ENCODE measurements at places on chromosomes 13 and 19.

DNA sequence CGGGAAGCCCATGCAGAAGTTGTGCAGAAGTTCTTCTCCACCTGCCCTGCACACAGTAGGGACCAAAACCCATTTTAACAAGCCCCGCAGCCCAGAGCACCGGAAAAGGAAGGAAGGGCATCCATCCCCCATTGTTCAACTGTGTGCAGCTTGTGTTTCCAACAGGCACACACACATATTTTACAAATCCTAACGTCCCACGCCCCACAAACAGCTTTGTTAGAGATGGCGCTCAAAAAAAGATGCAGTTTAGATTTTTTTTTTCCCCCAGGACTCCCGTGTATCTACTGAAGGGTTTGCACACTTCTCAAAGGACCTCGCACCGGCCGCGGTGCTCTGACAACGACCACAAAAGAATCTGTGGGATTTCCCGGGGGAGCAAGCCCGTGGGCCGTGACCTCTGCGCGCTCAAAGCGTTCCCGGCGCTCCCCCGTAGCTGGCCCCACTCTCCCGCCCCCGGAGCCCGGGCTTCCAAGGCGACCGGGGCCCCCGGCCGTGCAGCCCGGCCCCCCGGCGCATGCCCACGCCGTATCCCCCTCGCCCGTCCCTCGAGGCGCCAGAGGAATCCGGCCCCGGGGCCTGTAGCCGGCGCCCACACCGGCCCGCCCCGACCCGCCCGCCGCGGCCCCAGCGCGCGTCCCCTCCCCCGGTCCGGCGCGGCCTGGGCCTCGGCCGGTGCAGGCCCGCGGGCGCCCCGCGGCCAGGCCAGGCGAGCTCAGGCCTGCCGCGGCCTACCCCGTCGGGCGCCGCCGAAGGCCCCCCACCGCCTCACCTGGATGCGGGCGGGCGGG lies 523 bp downstream of the ELAVL1 start:
- peak; percentile 26 for DNase-seq

DNA sequence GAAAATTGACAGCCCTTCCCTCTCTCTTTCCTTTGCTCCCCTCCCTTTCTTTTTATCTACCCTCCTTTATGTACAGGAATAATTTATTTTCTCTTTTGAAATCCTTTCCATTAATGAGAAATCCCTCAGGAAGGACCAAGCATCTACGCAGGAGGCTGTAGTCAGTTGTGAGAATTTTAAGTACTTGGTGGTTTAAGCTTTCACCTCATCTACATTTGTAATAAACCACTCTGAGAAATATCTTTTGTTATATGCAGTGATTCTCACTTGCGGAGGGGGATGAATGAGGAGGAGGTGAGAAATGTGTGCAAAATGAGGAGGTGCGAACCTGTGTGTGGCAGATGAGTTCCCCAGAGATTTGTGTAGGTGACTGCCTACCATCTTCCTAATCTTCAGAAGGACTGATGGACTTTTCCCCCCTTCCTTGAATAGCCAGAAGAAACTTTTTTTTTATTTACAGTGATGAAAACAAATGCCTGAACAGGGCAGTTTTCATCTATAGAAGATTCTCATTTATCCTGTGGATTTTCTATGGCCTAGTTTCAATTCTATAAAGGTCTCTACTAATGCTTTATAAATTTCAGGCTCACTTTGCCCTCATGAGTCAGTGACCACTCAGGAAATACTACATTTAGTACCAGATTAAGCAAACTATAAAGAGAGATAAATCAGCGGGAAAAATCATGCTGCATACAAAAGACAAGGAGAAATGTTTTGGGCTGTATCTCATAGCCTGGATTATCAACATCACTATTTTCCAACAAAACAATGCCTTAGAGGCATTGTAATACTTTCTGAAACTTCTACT lies 118.3 kb downstream of the LHFPL6 start:
- no peak for DNase-seq

DNA sequence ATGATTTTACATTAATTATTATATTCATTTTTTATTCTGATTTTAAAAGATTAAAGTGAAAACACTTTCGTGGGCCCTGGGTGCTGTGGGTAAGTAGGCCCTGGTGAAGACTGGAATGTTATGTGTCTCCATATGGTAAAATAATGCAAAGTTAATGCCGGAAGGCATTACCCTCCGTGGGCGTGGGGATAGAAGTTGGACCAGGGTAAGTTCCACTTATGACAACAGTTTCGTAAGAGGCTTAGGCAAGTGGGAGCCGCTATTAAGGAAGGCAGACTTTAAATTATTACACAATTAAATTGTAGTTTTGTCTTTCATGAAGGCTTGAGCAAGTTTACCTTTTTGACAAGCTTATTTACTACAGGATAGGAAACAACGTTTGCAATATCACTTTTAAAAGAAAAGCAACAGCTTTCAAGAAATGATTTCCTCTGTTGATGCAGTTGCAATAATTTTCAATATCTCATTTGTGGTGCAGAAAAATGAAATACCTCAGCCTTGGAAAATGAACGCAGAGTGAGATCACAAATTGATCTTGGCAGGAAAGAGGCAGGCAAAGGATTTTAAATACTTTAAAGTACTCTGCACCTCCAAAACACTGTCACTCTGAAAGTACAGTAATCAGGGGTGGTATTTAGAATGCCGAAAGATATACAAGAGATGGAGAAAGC lies 310.6 kb downstream of the DCT start:
- no peak for DNase-seq

- DNase-seq: no peak
Measured at GRCh38 chr19:30065680-30066606, 123.9 kb downstream of the URI1 start.

DNA sequence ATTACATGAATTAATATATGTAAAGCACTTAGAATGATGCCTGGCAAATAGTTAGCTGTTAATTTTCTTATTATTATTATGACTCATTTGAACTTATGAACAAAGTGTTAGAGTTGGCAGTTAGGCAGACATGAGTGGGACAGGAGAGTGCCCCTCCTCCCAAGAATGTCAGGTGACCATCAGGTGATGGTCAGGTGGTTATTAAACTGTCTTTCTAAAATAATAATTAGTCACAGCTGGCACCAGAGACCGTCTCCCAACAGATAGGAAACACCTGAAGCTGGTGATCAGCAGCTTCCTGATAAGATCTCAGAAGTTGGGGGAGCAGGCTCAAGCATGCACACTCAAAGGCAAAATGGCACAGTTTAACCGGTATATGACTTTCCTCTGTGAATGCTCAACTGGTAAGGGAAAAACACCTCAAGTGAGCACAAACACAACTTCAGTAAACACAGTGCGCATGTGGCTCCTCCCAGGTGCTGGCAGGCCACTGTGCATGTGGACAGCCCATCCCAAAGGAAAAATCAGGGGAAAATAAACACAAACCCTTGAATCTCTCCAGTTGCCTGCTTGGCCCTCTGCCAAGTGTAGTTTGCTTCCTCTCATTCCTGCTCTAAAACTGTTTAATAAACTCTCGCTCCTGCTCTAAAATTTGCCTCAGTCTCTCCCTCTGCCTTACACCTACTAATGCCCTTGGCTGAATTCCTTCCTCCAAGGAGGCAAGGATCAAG lies 54.0 kb downstream of the FLT1 start:
- DNase-seq: no peak

DNA sequence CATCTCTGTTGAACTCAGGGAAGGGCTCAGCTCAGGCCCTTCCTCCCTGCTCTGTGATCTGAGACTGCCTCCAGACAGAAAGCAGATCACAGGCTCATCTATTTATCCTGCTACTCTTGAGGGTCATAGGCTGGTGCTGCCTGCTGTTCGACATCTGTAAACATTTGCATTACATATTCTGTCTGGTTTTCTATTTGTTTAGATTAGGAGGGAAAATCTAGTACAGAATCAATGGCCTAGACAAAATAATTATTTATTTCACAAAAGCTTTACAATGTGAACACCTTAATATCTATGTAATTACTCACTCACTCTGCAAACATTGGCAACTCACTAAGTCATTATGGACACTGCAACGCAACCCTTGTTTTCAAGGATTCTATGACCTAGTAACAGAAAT lies 43.0 kb downstream of the CEP89 start:
- no peak for DNase-seq

DNA sequence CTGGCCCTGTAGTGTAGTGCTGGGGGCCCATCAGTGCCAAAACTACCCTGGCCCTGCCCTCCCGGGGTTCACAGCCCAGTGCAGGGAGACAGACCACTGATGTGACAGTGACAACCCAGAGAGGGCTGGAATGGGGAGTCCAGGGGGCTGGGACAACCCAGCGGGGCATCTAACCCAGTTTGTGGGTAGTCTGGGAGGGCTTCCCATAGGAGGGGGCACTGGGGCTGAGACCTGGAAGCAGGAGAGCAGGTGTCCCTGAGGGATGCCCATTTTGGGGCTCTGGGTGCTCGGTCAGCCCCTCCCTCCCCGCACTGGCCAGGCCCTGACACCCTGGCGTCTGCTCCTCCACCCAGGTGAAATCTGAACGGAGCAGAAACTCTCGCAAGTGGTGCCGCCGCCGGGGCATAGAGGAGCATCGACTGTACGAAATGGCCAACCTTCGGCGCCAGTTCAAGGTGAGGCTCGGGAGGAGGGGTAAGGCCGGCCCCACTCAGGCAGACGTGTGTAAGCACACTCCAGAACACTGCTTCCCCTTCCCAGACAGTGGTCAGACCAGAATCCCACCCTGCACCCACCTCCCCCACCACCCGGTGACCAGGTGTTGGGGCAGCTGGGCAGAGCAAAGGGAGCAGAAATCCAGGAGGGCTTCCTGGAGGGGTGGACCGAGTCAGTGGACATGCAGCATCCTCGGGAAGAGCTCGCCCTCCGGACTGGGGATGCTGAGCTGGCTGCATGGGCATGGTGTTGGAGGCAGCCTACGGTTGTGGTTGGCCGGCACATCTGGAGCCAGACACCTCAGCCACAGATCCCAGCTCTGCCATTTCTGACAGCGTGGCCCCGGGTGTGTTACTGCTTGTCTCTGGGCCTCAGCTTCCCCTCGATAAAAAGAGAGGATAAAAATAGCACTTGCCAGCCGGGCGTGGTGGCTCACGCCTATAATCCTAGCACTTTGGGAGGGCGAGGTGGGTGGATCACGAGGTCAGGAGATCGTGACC lies 24.4 kb downstream of the DHX34 start:
- no peak for DNase-seq

DNA sequence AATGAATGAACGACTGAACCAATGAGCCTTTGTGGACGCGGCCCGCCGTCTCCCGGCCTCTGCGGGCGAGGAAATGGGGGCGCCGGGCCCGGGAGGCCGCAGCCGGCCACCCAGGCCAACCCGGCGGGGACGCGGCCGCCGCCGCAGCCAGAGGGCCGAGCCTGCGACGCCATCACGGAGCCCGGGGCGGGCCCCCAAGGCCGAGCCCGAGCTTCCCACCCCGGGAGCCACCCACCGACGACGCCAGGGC lies 216 bp downstream of the SUGP2 start:
- no peak for DNase-seq

GRCh38 chr13:43072394-43072793 lies 49.0 kb downstream of the DNAJC15 start:
- no peak for DNase-seq

GRCh38 chr13:89568746-89569145 lies 1778.7 kb upstream of the MIR17HG start:
- DNase-seq: no peak

- DNase-seq: no peak
Measured at GRCh38 chr19:48379058-48379457, 12.3 kb downstream of the KDELR1 start.

DNA sequence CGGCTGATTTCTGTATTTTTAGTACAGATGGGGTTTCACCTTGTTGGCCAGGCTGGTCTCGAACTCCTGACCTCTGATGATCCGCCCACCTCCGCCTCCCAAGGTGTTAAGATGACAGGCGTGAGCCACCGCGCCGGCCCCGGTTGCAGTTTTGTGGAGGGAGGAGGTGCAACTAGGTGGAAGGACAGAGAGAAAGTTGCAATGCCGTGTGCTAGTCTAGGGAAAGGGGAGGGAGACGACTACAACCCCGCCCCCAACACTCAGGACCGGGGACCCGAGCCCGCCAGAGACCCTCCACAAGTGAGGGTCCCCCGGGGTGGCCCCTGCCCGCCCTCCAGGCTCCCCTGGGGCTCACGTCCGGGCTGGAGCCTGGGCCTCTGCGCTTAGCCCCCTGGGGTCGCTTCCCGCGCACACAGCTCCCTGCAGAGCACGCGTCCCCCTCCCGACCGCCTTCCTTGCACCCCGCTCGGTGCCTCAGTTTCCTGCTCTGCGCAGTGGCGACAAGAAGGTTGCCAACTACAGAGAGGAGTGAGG lies 1.2 kb upstream of the ARID3A start:
- DNase-seq: no peak

GRCh38 chr19:5115351-5115750 lies 146.4 kb downstream of the KDM4B start:
- DNase-seq: no peak

DNA sequence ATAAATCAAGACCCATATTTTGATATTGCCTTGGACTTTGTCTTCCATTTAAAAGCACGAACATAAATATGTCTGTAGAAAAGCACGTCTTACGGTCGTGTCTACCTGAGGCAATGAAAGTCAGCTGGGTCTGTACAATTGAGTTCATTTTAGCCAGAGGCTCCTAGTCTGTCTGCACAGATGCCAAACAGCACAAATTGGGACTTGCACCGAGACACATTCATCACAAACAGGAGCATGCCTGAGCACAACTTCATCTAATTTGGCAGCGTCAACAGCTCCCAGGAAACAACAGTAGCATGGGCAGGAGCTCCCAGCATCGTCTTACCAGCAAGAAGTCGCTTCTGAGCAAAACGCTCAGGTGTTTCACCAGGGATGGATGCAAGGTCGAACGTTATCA lies 687.0 kb downstream of the EFNB2 start:
- no peak for DNase-seq

- no peak for DNase-seq
Measured at GRCh38 chr13:52104624-52105023, 24.2 kb downstream of the NEK5 start.

- no peak for DNase-seq
Measured at GRCh38 chr13:62292714-62293480, 877.2 kb upstream of the PCDH20 start.

GRCh38 chr19:46542428-46543230 lies 47.0 kb upstream of the PNMA8B start:
- peak; percentile 79 for DNase-seq

DNA sequence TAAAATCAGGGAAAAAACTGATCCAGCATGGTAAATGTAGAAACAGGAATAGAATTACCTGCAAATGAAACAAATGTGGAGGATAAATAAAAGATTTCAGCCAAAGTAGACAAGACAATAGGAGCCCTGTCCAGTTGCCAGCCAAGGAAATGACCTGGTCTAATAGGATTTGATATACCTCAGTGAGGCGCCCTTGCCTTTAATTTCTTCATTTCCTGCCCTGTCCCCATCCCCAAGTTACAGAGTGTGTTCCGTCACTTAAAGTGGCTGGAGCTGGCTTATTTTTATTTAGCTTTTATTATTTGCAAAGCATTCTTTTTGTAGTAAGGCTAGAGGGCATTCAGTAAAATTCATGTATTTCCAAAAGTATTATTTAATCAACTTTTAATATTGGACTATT lies 1022.0 kb downstream of the EFNB2 start:
- no peak for DNase-seq

DNA sequence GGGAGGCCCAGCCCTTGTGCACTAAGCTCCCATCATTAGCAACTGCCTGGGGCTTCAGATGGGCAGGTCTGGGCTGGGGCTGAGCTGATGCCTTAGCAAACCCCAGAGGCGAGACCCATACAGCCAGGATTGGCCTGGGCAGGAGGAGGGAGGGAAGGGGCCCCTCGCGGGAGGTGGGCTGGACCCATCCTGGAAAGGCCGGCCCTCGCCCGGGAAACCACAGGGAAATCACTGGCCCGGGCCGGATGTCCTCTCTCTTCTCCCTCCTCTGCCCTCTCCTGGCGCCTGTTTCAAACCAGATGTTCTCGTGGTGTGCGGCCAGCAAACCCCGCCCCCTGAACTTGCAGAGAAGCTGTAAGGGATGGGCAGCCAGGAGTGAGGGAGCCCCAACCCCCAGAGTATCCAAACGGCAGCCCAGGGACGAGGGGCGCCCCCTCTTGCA lies 43.1 kb downstream of the TMEM255B start:
- DNase-seq: no peak
